ENCODE measurements at places on chromosomes 1 and 21.
A peak's percentile ranks its signal among the peaks of the same experiment; 100 is the strongest.

GRCh38 chr21:41503331-41503730 lies 4.6 kb downstream of the TMPRSS2 start:
- no peak for DNase-seq

- DNase-seq = no peak
Observed at GRCh38 chr1:160888926-160889325, 3.9 kb upstream of the ITLN1 start.

DNA sequence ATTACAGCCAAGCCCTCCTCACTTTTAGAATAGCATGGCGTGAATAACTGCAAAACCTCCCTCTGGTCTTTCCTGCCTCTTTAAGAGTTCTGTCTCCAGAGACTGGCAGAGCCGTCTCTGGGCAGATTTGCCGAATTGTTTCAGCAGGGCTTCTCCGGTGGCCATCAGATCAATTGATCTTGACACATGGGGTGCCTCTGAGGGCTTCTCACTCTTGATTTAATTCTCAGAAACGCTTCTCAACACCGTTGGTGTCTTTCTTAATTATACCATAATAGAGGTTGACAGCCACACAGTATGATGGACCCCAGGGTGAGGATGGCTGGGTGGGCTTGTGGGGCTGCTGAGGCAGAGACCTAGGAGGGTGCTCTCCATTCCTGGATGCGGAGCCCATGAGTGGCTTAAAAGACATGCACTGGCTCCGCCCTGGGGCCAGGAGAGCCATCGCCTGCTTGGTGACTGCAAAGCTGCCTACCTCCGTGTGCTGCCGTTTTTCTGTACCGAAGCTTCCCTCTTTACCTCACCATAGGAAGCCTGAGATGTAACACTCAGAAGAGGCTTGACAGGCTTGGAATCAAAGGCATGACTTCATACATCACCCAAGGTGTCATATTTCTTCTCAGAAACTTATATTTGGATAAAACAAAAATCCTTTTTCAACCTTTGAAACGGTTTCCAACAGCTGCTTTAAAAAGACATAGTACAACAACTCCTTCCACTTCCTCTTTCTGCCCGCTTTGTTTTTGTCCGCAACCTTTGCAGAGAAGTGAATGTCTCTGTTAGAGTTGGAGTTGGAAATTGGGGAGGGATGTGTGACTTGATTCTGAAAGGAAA lies 82.9 kb downstream of the GALNT2 start:
- DNase-seq = no peak

DNA sequence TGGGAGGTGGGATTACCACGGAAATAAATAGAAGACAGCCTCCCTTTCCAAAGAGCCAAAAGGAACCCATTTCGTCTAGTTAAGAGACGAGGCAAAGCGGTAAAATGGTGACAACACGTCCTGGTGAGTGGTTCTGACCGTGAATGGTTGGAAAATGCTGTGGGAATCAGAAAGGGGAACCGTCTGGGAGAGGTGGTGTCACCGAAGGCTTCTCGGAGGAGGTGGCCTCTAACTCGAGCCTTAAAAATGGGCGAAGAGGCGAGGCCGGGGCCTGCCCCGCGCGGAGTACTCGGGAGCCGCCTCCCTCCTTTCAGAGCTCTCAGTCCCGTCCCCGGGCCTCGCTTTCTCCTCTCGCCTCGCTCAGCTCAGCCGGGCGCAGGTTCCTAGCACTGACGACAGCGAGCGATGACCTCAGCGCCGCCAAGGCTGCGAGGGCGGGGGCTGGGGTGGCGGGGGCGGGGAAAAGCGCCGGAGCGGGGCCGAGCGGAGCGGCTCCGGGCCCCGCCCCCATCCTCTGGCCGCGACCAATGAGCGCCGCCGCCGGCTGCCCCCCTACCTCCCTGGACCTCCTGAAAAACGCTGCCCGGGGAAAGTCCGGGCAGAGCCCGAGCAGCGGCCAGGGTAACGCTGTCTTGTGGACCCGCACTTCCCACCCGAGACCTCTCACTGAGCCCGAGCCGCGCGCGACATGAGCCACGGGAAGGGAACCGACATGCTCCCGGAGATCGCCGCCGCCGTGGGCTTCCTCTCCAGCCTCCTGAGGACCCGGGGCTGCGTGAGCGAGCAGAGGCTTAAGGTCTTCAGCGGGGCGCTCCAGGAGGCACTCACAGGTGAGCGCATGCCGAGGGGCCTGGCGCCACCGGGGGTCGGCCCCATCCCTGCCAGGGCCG lies at the start of gene BTG2:
TSS of gene BTG2 (plus strand) at position 601 of the 890 bp plus-strand sequence. CDS start at position 689, 88 bp downstream.
- peak; percentile 73 for DNase-seq

DNA sequence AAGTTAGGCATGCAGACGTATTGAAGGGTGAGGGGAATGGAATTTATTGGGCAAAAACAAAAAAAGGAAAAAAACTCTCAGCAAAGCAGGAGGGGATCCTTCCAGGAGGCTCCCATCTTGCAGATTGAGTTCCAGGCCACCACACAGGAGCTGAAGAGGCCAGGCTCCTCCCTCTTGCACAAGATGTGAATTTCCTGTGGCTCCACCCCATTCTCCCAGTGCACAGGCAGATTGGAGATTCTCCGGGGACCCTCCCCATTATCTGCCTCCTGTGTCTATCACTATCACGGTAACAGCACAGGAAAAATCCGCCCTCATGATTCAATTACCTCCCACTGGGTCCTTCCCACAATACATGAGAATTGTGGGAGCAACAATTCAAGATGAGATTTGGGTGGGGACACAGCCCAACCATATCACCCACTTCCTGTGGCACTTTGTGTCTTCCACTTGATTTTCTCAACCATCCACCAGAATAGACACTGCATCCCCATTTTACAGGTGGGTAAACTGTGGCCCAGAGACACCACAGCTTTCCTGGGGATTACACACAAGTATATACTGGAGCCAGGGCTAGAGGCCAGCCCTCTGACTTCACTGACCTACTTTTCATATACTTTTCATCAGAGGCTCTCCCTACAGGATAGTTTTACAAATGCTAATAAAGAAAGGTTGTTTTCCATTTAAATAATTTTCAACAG lies 18.9 kb upstream of the COL6A1 start:
- DNase-seq = no peak

DNA sequence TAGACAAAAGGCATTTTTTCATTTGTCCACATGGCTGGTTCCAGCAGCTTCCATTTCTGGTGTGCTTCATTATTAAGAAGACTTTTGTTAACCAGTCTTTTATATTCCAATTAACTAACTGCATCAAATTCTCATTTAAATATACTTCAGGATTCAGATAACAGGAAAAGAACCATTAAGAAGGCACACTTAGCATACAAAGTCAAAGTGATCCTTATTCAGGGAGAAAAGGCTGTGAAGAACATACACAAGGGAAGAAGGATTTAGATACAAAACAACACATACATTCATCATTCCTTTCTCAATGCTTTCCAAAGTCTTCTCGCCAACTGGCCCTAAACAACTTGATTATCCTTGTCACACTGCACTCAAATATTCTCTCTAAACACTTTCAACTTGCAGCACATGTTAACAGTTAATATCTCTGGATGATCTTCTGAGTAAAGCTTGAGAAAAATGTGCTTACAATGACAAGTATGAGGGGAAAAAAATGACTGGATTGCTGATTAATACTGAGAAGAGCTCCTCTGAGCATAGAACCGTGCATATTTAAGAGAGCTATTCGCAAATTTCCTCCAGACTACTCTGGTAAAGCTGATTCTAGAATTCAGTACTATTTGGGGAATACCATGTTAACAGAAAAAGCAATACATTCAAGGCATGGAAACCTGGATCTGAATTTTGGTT lies 225.2 kb upstream of the TNR start:
- DNase-seq = no peak

GRCh38 chr1:46413596-46413985 lies 19.5 kb downstream of the FAAH start:
- peak; percentile 11 for DNase-seq

GRCh38 chr1:91803847-91804545 lies 82.0 kb downstream of the TGFBR3 start:
- no peak for DNase-seq

GRCh38 chr1:20632386-20632785 lies 872 bp upstream of the PINK1 start:
- no peak for DNase-seq

DNA sequence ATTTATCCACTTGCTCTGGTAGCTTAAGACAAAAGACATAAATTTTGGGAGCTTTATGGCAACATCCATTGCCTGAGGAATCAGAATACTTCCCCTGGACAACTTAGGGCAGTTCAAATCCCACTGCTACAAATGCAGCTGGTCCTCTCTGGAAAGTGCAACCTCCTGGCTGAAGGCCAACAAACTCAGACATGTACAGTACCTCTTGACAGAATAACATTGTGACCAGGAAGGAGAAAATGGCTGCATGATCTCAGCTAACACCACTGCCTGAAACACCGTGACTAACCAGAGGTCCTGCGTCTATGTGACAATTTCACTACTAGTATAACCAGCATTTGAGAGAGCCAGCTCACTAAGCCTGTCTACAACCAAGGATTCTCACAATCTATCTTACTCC lies 218.9 kb downstream of the CRB1 start:
- peak; percentile 15 for DNase-seq

- no peak for DNase-seq
Observed at GRCh38 chr1:7644961-7645750, 125.9 kb upstream of the VAMP3 start.

DNA sequence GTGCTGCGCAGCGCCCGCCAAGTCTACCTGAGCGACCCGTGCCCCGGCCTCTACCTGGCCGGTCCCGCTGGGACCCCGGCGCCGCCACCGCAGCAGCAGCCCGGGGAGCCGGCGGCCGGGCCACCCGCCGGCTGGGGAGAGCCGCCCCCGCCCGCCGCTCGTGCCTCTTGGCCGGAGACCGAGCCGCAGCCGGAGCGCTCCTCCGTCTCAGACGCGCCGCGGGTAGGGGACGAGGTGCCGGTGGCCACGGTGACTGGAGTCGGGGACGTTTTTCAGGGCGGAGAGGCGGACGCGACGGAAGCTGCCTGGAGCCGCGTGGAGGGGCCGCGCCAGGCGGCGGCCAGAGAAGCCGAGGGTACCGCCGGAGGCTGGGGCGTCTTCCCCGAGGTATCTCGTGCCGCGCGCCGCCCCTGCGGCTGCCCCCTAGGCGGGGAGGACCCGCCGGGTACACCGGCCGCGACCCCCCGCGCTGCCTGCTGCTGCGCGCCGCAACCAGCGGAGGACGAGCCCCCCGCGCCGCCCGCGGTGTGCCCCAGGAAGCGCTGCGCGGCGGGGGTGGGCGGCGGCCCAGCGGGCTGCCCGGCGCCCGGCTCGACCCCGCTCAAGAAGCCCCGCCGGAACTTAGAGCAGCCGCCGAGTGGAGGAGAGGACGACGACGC lies 646 bp downstream of the IER5 start:
- DNase-seq = no peak

- DNase-seq = no peak
Observed at GRCh38 chr1:101797722-101798121, 199.0 kb downstream of the OLFM3 start.

- no peak for DNase-seq
Observed at GRCh38 chr1:184385865-184386311, 941 bp upstream of the C1orf21 start.

GRCh38 chr21:33011462-33011861 lies 14.3 kb upstream of the OLIG2 start:
- peak; percentile 25 for DNase-seq

DNA sequence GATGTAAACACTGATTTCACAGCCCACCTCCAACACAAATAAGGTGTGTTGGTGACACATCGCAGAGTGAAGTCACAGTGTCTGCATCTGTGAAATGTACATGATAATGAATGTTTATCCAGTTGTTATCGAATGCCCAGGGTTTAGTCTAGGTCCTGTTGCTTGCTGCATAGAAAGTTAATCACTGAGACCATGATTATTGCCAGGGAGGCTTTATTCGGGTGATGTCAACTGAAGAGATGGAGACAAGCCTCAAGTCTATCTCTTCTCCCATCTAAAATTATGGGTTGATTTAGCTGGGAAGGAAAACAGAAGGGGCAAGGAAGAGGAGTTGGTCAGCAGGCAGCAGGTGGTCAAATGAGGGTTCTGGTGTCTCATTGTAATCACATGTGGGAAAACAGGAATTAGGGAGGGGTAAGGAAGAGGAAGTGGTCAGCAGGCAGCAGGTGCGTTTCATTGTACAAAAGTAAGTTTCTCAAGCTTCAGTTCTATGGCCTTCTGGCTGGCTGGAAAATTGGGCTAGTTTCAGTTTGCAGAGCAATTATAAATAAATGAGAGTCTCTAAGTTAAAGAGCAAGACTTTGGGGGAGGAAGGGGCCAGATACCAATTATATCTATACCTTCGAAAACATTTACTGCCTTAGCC lies 146.3 kb upstream of the DNAH14 start:
- DNase-seq = no peak

DNA sequence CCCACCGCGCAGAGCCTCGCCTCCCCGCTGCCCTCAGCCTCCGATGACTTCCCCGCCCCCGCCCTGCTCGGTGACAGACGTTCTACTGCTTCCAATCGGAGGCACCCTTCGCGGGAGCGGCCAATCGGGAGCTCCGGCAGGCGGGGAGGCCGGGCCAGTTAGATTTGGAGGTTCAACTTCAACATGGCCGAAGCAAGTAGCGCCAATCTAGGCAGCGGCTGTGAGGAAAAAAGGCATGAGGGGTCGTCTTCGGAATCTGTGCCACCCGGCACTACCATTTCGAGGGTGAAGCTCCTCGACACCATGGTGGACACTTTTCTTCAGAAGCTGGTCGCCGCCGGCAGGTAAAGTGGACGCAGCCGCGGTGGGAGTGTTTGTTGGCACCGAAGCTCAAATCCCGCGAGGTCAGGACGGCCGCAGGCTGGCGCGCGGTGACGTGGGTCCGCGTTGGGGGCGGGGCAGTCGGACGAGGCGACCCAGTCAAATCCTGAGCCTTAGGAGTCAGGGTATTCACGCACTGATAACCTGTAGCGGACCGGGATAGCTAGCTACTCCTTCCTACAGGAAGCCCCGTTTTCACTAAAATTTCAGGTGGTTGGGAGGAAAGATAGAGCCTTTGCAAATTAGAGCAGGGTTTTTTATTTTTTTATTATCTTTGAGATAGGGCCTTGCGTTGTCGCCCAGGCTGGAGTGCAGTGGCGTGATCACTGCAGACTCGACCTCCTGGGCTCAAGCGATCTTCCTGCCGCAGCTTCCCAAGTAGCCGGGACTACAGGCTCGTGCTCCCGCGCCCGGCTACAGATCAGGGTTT lies at the start of gene PMF1:
TSS of gene PMF1 (plus strand) at position 175 of the 811 bp plus-strand sequence. CDS start at position 184, 9 bp downstream.
- DNase-seq = peak; percentile 96

GRCh38 chr1:93349231-93350135 lies 3.8 kb downstream of the DR1 start:
- DNase-seq = no peak

DNA sequence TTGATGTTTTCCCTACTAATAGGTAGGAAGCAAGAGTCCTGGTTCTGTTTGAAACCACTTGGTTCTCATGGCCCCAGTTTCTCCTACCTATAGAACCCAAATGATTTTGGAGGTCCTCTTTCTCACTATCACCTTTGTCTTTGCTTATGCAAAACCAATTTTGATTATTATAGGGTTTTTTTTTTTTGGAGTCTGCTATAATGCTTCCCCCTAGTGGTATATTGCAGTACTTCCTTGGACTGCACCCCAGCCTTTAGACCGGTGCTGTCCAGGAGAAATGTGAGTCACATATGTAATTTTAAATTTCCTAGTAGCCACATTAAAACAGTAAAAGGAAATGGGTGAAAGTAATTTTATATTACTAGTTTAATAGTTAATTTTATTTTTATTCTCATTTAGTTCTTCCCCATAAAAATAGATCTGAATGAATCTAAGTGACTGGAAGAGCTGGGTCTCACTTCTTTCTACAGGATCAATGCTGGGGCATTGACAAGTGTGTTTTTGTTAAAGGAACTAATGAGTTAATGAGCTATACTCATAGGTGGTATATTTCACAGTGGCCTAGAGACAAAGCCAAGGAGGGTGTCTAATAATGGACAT lies 10.6 kb downstream of the FCMR start:
- peak; percentile 60 for DNase-seq

Measured in brain microvascular endothelial cell (primary cell).